Effector memory CD4-positive, alpha-beta T cell (primary cell): ENCODE measurements at places on chromosomes 4 and X.
A peak's percentile ranks its signal among the peaks of the same experiment; 100 is the strongest.

- DNase-seq = no peak
- no peak overlapping the region for H3K27ac ChIP-seq
- H3K27me3 ChIP-seq = no peaks in the 10 kb centered on the region
- no peak overlapping the region for H3K4me3 ChIP-seq
Measured at GRCh38 chrX:110671068-110671803, 124.4 kb downstream of the CHRDL1 start.

DNA sequence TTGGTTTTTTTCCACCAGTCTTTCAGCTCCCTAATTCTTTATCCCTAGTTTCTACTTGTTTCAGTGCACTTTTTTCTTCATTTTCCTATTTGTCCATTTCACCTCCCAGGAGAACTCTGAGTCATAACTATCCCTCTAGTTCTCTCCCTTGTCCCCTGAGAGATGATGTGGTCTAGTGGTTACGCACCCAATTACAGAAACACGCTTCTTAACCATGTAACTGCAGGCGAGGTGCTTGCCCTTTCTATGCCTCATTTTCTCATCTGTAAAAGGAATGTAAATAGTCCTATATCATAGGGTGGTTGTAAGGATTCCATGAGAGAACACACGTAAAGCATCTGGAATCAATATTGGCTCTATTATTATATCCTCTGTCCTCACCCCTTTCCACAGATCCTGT lies 8.8 kb upstream of the GRPR start:
- H3K36me3 ChIP-seq = no peaks in the 10 kb centered on the region
- DNase-seq = no peak
- no peak overlapping the region for H3K4me3 ChIP-seq
- H3K27me3 ChIP-seq = no peaks in the 10 kb centered on the region
- no peaks in the 10 kb centered on the region for H3K4me1 ChIP-seq
- no peak overlapping the region for H3K27ac ChIP-seq

- no peaks in the 10 kb centered on the region for H3K4me1 ChIP-seq
- H3K36me3 ChIP-seq = no peaks in the 10 kb centered on the region
- DNase-seq = no peak
- no peak overlapping the region for H3K4me3 ChIP-seq
- H3K27ac ChIP-seq = no peak overlapping the region
- no peaks in the 10 kb centered on the region for H3K27me3 ChIP-seq
Measured at GRCh38 chr4:38284294-38285030, 324.3 kb downstream of the PTTG2 start.

GRCh38 chr4:180106122-180106521 lies 2137.1 kb upstream of the TENM3 start:
- no peaks in the 10 kb centered on the region for H3K4me1 ChIP-seq
- no peak overlapping the region for H3K27ac ChIP-seq
- no peak for DNase-seq
- no peak overlapping the region for H3K4me3 ChIP-seq

DNA sequence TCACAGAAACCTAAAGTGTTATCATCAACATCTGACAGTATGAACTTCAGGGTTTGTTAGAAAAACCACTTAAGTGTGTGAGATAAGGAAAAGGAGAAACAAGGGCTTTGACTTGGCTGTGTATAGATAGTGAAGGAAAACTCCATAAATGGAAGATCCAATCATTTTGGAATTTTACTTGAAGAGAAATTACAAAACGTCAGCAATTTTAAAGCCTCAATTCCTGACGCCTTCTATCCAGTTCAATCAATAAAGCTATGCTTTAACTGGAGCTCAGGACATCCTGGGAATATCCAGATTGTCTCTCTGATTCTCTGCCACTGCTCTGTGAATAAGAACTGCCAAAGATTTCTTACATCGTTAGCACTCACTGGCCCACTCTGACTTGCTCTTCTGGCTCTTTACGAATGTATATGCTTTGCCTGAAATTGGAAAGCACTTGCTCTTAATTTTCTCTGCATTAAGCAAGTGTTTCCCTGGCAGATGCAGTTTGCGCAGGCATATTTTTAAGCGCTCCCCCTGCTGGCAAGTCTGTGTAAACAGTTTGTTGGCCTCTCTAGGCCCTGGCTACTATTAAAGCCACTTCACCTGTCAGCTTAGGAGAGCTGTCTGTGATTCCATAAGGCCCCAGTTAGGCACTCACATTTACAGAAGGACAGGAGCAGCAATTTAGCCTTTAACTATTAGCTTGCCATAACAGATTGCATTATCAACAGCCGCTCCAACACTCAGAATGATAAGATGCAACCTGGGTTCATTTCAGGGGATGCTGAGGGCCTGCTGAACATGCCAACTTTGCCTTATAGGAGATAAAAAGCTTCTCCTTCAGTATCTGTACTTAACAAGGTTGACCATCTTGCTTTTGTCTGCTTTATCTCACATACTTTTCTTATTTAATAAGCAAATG lies 251.4 kb upstream of the DDX53 start:
- no peaks in the 10 kb centered on the region for H3K4me1 ChIP-seq
- no peaks in the 10 kb centered on the region for H3K36me3 ChIP-seq
- no peak overlapping the region for H3K27ac ChIP-seq

- no peak overlapping the region for H3K4me3 ChIP-seq
- no peaks in the 10 kb centered on the region for H3K27me3 ChIP-seq
- H3K36me3 ChIP-seq = no peaks in the 10 kb centered on the region
- H3K4me1 ChIP-seq = no peaks in the 10 kb centered on the region
- H3K27ac ChIP-seq = no peak overlapping the region
- DNase-seq = no peak
Measured at GRCh38 chrX:94977986-94978385, 1304.0 kb downstream of the FAM133A start.

GRCh38 chrX:154515966-154516655 lies at the start of gene FAM3A:
Gene FAM3A, minus strand, starts transcription at chrX:154516232. Its CDS starts 460 bp downstream, at chrX:154515772.
- peak; percentile 87 for DNase-seq
- H3K4me3 ChIP-seq = peak within 1 kb of the TSS; percentile 67
- no peaks in the 10 kb centered on the region for H3K4me1 ChIP-seq
- H3K27me3 ChIP-seq = no peaks in the 10 kb centered on the region
- no peaks in the 10 kb centered on the region for H3K36me3 ChIP-seq
